ENCODE measurements at places on chromosomes 2 and 18.

DNA sequence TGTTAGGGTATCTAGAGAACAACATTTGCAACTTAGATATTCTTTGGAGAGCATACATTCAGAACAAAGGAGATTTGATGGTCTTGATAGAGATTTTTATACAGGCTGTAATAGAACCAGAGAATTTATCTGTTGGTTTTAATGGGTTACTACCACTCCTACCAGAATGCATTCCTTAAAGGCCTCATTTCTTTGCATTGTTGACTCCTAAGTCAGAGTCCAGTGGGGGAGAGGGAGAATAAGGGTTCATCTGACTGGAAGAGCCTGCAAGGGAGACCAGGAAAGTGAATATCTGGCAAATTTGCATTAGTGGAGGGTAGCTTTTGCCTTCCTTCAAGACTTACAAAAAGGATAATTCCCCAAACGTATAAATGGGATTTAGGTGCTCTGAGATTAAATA lies 29.7 kb downstream of the AGPS start:
- DNase-seq, result no peak

GRCh38 chr2:182951948-182952663 lies 85.7 kb upstream of the FRZB start:
- DNase-seq, result no peak

DNA sequence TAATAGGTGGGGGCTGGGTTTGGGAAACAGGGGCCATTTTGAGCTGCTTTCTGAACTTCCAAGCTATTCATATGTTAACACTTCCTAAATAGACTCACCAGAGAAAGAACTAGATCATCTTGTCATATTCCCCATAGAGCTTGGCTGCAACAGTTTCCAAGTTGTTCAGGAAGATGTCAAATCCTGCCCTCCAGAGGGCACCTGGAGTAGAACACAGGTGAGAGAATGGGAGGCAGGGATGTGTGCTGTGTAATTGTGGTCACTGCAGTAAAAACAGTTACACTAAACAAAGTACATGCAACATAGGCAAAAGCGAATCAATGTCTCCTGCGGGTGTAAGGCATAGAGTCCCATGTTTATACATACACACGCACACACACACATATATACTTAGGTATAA lies 34.5 kb upstream of the LRRC30 start:
- no peak for DNase-seq

DNA sequence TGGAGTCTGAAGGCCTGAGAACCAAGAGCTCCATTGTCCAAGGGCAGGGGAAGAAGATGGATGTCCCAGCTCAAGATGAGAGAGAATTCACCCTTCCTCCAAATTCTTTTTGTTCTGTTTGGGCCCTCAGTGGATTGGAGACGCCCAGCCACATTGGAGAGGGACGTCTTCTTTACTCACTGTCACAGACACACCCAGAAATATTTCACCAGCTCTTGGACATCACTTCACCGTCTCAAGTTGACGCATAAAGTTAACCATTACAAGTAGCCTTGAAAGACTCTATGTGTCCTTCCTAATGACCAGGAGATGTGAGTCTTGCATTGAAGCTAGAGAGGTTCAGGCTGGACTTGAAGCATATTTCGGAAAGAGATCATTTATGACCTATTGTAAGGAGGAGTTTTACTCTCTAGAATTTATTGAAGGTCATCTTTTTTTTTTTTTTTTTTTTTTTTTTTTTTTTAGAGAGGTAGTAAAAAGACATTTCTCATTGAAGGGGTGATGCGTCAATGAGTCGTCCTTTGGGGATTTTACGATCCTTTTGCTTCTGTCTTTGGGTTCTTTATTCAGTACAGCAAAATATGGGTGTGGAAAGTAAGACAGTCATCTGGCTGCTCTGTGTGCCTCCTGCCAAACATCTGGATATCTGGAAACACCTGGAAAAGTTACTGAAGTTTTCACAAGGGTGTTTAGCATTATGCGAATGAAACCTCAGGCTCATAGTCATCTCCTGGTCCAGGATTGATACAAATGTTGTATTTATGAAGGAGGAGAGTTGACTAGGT lies 118.1 kb downstream of the PRPF40A start:
- DNase-seq, result no peak

DNA sequence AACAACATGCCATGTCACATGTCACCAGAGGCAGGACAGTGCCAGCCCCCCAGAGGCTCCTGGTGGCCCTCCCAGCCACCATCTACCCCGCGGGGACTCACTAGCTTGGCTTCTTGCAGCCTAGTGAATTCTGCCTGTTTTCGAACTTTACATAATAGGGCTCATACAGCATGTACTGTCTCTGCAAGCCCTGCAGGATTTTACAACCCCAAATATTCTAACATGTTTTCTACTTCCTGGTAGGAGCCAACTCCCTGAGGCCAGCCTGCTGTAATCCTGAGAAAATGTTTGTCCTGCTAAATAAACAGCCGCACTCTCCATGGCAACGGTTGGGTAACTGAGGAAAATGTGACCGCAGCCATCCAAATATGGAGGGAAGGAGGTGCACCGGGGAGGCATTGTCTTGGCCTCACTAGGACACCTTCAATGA lies 2.7 kb downstream of the PER2 start:
- no peak for DNase-seq
